ENCODE measurements at places on chromosomes 6 and 20.

GRCh38 chr6:8180327-8181159 is 78.2 kb upstream of the EEF1E1 start:
- no peak for DNase-seq

DNA sequence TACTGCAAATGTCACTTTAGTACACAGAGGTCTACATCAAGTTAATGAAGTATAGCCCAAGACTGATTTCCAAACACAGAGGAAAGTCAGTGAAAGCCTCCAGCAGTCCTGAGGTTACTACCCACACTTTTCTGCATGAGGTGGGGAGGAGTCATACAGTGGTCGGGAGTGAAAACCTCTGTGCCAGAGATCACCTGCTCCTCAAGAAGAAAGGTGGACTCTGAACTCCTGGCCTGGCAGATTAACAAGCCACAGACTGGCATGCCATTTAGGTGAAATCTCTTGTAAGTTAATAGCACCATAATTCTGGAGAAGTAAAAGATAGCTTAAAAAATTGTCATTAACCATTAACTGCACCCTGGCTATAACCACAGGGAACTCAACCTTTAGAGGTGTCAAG is 125.0 kb upstream of the LAMP5 start:
- DNase-seq: no peak

DNA sequence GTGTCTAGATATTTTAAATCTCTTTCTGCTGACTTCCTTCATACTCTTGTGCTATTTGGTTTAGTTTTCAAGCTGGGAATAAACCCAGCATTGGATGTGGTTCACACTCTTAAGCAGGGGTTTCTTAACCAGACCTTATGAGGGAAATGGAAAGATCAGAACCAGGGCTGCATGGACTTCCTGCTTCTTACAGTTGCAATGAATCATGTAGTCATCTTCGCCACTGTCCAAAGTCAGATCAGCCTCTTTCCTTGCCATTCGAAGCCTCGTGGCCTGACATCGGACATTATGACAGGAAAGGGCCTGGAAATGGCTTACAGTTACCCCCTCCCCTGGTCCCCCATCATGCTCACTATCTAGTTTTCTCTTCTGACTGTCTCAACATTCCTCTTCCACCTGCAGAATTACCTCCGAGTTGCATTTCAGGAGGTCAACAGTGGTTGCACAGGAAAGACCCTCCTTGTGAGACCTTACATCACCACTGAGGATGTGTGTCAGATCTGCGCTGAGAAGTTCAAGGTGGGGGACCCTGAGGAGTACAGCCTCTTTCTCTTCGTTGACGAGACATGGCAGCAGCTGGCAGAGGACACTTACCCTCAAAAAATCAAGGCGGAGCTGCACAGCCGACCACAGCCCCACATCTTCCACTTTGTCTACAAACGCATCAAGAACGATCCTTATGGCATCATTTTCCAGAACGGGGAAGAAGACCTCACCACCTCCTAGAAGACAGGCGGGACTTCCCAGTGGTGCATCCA is 16.8 kb upstream of the NAA20 start:
- no peak for DNase-seq

- DNase-seq: no peak
Measured at GRCh38 chr6:145110109-145110508, 625.2 kb downstream of the EPM2A start.

- no peak for DNase-seq
Measured at GRCh38 chr20:57265997-57266290, 497 bp downstream of the BMP7 start.

- DNase-seq: no peak
Measured at GRCh38 chr20:11394145-11394833, 523.4 kb upstream of the BTBD3 start.
